ENCODE measurements at places on chromosomes 3 and 15.

DNA sequence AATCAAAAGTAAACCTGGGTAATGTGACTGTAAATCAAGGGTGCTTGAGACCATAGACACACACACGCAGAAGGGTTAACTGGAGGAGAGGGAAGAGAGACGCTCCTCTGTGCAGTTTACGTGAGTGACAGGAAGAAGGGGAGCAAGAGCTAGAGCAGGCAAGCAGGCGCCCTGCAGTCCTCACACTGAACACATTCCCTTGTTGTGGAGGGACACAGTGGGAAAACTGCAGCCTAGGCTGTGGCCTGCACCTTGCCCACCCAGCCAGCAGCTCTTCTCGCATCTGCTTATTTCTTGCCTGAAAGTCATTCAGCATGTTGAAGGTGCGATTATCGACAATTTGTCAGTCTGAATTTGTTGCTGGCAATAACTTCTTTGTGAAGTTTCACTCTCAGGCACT is 24.2 kb downstream of the SOX2 start:
- no peak for DNase-seq

- DNase-seq, result no peak
Measured at GRCh38 chr3:52834871-52835501, at the start of gene MUSTN1. Gene MUSTN1, minus strand, starts transcription at chr3:52835019. Its CDS starts 71 bp downstream, at chr3:52834948.

DNA sequence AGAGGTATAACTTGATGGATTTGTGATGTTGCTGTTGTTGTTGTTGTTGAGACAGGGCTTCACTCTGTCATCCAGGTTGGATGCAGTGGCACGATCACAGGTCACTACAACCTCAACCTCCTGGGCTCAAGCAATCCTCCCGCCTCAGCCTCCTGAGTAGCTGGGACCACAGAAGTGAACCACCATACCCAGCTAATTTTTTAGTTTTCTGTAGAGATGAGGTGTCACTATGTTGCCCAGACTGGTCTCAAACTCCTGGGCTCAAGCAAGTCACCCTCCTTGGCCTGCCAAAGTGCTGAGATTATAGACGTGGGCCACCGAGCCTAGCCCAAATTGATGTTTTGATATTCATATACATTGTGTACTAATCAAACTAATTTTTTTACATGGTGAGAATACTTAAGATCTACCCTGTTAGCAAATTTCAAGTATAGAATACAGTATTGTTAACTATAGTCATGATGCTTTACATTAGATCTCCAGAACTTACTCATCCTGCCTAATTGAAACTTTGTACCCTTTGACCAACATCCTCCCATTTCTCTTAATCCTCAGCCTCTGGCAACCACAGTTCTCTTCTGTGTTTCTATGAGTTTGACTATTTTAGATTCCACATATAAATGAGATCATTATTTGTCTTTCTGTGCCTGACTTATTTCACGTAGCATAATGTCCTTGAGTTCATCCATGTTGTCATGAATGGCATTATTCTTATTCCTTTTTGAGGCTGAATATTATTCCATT is 23.2 kb downstream of the LMCD1 start:
- no peak for DNase-seq

GRCh38 chr3:14769544-14770325 is 49.0 kb upstream of the FGD5 start:
- DNase-seq, result no peak

DNA sequence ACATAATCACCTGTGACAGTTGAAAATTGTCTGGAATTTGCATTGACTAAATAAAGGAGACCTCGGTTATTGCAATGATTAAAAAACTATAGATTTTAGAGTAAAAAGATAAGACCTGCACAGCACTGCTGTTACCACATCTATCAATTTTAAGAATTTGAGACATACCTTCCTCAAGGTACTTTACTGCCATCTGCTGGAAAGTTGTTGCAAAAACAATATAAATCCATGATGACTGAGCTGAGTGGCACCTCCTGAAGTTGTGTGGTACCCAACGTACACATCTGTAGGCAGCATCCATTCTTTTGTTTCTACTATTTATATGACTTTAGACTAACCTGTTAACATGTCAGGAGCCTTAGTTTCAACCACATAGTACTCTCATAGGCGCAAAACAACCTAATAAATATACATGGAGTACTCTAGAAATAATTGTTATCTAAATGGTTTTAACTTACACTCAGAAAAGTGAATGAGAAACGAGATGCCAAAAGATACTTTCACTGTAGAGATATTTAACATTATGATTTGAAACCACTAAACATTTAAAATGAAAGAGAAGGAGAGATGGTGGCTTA is 106.7 kb downstream of the GHSR start:
- DNase-seq, result peak; percentile 64

DNA sequence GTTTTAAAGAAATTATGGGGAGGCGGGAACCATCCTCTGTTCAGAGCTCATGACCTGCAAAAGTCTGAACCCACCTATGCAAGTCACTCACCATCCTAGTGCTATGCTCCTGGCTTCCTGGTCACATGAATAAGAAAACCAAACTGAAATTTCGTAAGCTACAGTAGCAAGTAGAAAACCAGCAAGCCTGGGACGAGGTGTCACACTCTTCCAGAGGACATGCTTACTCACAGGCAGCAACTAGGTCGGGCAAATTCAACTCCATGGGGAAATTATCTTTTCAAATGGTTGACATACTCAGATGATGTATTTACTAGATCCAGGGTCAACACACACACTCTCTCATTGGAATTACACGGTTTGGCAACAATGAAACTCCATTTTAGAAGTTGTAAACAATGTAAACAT is 31.3 kb downstream of the LDHAL6B start:
- no peak for DNase-seq

GRCh38 chr3:9715764-9716437 is 12.3 kb downstream of the CPNE9 start:
- peak; percentile 85 for DNase-seq

- DNase-seq, result no peak
Measured at GRCh38 chr3:152147748-152148147, 121.0 kb upstream of the MBNL1 start.
